ENCODE measurements at places on chromosomes 11 and 22.
A peak's percentile ranks its signal among the peaks of the same experiment; 100 is the strongest.

- peak; percentile 47 for DNase-seq
These were observed 33.9 kb downstream of the PRDM11 start for GRCh38 chr11:45180179-45180847.

GRCh38 chr11:129279326-129280026, 87.4 kb upstream of the ARHGAP32 start:
- peak; percentile 58 for DNase-seq

GRCh38 chr11:94533206-94533605, 10.5 kb upstream of the FUT4 start:
- no peak for DNase-seq

DNA sequence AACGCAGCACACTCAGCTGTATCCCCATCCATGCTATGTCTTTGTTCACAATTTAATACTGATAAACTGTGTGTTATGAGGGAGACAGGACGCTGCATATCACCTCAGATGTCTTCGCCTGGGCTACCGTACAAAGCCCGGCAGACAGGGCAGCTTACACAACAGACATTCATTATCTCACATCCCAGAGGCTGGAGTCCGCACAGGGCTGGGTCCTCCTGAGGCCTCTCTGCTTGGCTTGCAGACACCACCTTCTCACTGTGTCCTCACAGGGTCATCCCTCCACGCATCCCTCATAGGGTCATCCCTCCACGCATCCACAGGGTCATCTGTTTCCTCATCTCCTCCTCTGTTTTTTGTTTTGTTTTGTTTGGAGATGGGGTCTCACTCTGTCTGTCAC, 61.2 kb downstream of the SHANK2 start:
- no peak for DNase-seq

Measured in RCC 7860 (cell line).